Right renal cortex interstitium (tissue), 3 donors: ENCODE measurements at places on chromosomes 5 and 9. TPM values are rescaled to one million over a fixed set of nuclear protein-coding genes. Genes with fewer than 3 reads are reported as not detected.
A peak's percentile ranks its signal among the peaks of the same experiment; 100 is the strongest.

Gene FKTN
- polyA plus RNA-seq: 28.1 TPM

Gene SLC25A25
- polyA plus RNA-seq: 13.4 TPM

Gene CERT1
- polyA plus RNA-seq: 62.3 TPM

Gene IFNA21
- polyA plus RNA-seq: not detected

Gene SPATA31C1
- 0.40 TPM for polyA plus RNA-seq

DNA sequence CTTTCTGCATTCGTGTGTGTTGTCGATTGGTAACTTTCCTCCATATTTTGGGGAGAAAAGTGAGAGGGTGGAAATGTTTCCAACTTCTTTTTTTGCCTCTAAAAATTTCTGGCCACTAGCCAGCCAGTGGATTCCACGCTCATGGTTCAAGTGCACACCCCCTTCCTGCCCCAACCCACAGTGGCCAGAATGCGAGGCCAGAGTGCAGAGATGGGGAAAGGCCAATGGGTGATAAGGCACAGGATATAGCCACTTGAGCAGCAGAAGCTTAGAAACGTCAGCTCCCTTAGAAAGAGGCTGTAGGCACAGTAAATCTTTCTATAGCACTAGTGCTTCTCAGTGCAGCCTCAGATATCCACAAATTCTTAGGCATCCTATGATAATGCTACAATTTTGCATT is 75.8 kb upstream of the ADRB2 start:
- no peak for DNase-seq

- peak; percentile 63 for DNase-seq
Measured at GRCh38 chr9:131277910-131278701, 1.8 kb upstream of the FAM78A start.

DNA sequence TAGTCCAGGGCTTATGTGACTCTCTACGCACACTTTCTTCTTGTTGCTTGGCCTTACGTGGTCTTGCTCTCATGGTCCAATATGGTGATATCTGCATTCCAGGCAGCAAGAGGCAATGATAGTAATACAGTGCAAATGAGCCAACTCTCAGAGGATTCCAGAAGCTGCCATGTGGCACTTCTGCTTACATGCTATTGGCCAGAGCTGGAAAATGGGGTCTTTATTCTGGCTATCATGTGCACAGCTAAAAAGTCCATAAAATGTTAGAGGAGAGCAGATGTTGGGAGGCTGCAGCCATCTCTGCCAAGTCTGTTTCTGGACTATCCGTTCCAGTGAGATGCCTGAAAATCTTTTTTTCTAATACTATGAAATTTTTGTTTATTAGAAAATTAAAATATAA is 2.9 kb upstream of the SEPTIN8 start:
- no peak for DNase-seq

- no peak for DNase-seq
Measured at GRCh38 chr5:76358-77169, 15.4 kb upstream of the PLEKHG4B start.

- no peak for DNase-seq
Measured at GRCh38 chr5:7181841-7182240, 214.1 kb upstream of the ADCY2 start.

DNA sequence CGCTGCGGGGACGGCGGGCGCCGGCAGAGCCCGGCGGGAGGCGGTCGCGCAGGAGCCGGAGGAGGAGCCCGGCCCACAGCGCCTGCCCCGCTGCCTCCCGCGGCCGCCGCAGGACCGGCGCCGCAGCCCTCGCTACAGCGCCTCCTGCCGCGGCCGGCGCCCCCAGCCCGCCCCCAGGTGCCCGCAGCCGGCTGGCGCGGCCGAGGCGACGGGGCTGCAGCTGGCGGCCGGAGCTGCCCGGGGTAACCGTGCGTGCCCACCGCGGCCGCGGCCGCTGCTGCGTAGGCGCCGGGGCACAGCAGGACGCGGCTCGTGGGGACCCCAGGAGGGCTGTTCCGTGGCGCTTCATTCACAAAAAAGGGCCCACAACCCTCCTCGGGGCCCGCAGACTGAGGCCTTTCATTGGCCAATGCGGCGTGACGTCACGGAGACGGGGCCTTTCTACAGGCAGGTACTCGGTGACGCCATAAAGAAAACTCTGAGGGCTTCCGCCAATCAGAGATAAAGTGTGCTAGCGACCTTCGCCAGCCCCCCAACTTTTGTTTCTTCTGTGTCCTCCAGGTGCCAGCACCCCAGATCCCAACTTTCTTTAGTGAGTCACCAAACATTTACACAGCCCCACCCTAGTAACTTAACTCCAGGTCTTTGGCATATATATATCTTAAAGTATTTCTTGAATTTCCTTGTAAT is at the start of gene CDC14B:
Gene CDC14B, minus strand, starts transcription at position 353 of the 690 bp plus-strand sequence. CDS start 465 bp downstream, outside the sequence.
- DNase-seq: peak; percentile 88

DNA sequence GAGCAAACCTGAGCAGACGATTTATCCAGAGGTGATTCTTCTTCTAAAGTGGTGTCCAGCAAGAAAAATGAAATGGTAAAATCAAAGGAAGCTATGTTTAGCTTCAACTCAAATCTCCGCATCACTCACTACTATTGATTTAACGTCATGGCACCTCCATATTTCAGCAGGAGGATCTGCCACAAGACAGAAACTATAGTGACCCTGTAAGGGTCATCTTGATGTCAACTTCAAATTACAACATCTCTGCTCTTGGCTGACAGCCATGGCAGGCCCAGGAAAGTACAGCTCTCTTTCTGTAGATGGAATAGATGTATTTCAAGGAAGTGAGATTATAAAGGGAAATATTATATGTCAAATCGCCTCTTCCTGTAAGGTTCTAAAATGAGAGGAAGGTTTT is 10.1 kb upstream of the EFNA5 start:
- no peak for DNase-seq

- DNase-seq: no peak
Measured at GRCh38 chr5:165805756-165806155, 2300.3 kb downstream of the MAT2B start.

- no peak for DNase-seq
Measured at GRCh38 chr9:94645901-94646300, 6.6 kb upstream of the FBP1 start.
